ENCODE measurements at places on chromosomes 1 and 21. TPM values are rescaled to one million over a fixed set of nuclear protein-coding genes. Genes with fewer than 3 reads are reported as not detected.
A peak's percentile ranks its signal among the peaks of the same experiment; 100 is the strongest.

GRCh38 chr21:24895885-24896734 is 711.2 kb downstream of the MRPL39 start:
- ATAC-seq: no peak

DNA sequence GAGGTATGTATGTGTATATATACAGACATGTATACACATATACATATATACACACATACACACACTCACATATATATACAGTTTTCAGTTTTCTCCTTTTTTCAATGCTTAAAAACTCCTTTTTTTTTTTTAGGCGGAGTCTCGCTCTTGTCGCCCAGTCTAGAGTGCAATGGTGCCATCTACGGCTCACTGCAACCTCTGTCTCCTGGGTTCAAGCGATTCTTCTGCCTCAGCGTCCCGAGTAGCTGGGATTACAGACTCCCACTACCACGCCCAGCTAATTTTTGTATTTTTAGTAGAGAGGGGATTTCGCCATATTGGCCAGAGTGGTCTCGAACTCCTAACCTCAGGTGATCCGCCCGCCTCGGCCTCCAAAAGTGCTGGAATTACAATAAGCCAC is 27.0 kb downstream of the STYXL2 start:
- no peak for ATAC-seq

DNA sequence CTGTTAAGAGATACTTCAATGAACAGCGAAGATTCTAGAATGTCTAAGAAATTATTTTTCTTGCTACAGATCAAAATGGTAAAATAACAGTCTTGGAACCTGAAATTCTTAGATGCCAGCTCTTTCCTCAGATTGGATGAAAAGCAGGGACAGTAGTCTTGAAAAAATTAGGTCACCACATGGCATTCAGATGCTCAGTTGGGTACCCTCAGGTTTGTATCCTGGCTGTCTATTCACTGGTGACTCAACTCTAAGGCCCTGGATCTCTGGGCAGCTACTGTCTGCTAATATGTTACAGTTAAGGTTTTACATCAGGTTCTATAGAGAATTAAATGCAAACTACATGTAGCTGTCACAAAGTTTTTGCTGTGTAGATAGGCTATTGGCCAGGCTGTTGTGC is 528.9 kb upstream of the ADAMTS5 start:
- ATAC-seq: no peak

DNA sequence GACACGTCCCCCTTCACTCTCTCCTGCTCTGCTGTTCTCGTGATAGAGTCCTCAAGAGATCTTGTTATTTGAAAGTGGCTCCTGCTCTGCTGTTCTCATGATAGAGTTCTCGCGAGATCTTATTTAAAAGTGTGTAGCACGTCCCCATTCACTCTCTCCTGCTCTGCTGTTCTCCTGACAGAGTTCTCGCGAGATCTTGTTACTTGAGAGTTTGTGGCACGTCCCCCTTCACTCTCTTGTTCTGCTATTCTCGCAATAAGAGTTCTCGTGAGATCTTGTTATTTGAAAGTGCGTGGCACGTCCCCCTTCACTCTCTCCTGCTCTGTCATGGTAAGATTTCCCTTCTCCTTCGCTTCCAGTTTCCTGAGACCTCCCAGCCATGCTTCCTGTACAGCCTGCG is 47.9 kb downstream of the SMYD3 start:
- ATAC-seq: no peak

DNA sequence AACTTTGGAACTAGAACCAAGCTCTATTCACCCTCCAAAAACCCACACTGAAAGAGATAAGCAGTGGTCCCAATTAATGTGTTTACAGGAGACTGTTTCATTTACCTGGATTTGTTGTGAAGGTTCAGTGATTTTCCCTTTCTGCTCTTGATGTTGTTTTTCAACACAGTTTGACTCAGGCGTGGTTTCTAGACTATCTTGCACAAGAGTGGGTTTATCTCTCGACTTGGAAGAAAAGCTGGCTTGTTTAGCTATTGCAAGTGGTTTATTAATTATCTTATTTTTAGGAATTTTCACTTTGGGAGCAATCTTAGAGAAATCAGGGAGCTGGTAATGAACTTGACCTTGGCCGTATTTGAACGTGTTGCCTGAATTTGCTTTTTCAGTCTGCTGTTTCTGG is 5.3 kb downstream of the AKNAD1 start:
- ATAC-seq: no peak

GRCh38 chr1:82108843-82109242 is 308.1 kb downstream of the ADGRL2 start:
- ATAC-seq: no peak

GRCh38 chr1:33985656-33986055 is 121.8 kb downstream of the HMGB4 start:
- no peak for ATAC-seq

GRCh38 chr1:168628807-168629206 is 52.4 kb downstream of the XCL1 start:
- peak; percentile 44 for ATAC-seq

DNA sequence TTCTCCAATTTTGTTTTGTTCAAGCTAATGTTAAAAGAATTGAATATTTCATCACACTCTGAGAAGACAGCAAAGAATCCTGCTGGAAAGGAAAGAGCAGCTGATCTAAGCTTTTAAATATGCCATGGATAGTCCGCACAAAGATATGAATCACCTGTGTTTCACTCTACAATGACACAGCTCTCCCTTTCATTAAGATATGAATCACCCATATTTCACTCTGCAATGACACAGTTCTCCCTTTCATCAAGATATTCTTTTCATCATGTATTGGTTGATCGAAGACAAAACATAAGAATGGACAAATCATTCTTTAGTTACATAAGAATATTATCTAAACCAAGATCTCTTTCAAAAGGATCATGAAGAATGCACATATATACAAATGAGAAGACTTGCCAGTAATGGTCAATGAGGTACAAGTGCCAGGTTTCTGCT is 367.3 kb downstream of the SMYD3 start:
- ATAC-seq: peak; percentile 84

GRCh38 chr1:53652441-53653199 is 86.3 kb downstream of the GLIS1 start:
- no peak for ATAC-seq

- ATAC-seq: no peak
These were observed 60.2 kb downstream of the MDM4 start for GRCh38 chr1:204576422-204576821.

GRCh38 chr1:198933515-198934222 is 294.8 kb downstream of the PTPRC start:
- no peak for ATAC-seq

GRCh38 chr1:58443986-58444868 is 102.3 kb downstream of the OMA1 start:
- no peak for ATAC-seq

- ATAC-seq: peak; percentile 31
These were observed 563 bp upstream of the NFIA start for GRCh38 chr1:61081686-61082310.

GRCh38 chr1:157240495-157241184 is 102.4 kb upstream of the ETV3 start:
- ATAC-seq: peak; percentile 52

DNA sequence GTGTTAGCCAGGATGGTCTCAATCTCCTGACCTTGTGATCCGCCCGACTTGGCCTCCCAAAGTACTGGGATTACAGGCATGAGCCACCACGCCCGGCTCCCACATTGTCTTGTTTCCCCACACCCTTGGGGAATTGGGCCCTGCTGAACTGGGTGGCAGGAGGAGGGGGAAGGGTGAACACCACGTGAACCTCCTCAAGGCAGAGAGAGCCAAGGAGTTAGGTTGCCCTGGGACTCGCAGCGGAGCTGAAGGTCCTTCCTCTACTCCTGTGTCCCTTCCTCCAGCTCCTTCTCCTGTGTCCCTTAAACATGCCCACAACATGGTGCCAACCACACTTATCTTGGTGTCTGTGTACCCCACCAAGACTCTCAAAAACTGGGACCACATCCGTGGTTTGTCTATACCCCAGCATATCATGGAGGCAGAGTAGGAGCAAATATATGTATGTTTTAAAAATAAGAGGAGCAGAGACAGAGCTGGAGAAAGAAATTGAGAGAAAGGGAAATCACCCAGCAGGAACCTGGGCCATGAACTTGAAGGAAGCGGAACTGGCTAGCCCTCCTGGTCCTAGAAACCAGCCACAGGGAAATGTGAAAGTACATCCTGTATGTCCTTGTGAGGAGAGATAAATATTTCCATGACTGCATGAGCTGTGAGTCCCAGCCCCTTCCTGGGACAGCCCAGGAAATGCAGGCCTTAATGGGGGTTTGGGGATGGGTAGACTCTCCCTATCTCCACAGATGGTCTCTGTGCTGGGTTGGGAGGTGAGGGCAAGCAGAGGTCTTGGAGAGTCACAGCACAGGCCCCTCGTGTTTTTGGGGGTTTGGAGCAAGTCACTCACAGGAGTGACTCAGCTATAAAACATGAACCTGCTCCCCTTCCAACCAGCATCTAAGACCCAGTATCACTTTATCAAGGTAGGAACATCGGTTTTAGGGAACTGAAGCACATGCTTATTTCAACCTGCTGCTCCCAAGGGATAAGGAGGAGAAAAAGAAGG is 9.4 kb upstream of the TAL1 start:
- ATAC-seq: no peak

DNA sequence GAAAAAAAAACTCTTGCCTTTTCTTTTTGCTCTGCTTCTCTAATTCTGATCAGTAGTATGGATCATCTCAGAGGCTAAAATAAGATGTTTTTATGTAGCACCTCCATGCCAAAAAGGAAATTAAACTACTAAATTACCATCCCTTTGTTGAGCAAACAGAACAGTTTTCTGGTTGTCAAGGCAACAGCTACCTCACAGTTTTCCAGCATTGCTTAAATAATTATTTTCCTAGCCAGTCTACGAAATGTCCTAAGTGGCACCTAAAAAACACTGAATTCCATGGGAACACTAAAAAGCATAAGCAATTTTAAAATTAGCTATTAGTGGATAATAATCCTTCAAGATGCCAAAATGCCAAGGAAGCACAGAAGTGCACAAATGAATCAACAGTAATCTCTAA is 61.7 kb downstream of the ARID4B start:
- ATAC-seq: no peak

- ATAC-seq: no peak
These were observed 37.3 kb downstream of the RGS4 start for GRCh38 chr1:163106364-163106987.

DNA sequence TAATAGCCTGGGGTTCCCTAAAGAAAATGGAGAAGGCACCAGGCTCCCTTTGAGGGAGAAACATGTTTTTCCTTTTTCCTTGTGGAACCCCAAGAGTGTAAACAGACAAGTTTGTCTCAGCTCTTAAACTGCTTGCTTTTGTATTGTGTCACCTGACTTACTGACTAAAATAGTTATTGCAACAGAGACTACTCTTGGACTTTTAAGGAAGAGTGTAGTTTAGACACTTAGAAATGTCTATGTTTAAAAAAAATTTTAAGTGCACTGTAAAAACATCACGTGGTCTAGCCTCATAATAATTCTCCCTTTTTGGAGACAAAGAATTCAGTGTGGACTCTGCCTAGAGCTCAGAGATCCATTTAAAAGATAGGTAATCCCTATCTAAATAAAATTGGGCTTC is 141.1 kb downstream of the TRIM33 start:
- no peak for ATAC-seq

DNA sequence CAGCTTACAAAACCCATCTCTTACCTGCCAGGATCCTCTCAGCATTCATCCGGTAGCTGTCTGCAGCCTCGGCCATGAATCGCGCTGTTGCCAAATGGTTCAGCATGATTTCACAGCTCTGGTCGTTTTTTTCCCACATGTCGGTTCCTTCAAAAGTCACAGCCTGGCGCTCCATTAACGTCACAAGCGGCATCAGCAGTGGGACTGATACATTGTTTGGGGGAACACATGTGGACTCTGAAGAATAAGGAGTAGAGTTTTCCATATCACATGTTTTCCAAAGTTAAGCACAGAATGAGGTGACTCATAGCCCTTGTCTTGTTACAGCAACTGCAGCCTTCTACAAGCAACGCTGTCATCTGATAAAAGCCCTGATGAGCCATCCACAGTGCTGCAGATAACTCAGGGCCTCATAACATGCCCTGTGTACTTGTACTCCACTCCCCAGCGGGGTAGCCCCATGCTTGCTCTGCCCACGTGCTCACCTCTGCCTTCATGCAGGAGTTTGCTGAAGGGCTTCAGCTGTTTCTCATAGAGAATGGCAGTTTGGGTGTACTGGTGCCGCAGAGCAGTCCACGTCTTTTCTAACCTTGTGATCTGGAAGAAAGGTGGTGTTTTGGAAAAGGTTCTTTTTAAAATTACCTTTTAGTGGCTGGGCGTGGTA is 114.2 kb downstream of the BCAR3 start:
- ATAC-seq: peak; percentile 90

- ATAC-seq: no peak
These were observed 31.5 kb upstream of the CLIC4 start for GRCh38 chr1:24713736-24714135.

GRCh38 chr1:1349256-1350012 is at the start of gene DVL1:
Gene DVL1 (minus strand): TSS chr1:1349418. CDS start chr1:1349065, 353 bp downstream.
- ATAC-seq: peak; percentile 84

DNA sequence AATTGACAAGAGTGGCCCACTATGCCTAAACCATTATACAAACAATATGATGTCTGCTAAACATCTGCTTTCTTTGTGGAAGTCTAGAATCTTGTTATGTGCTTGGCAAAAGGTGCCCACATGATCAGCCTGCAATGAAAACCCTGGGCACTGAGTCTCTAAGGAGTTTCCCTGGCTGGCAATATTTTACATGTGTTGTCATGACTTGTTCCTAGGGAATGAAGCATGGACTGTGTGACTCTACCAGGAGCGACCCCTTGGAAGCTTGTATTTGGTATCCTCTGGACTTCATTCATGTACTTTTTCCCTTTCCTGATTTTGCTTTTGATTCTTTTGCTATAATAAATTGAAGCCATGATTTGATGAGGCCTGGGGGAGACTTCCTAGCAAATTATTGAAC is 324.9 kb downstream of the HHIPL2 start:
- ATAC-seq: no peak

- ATAC-seq: no peak
These were observed 117.7 kb downstream of the NPHP4 start for GRCh38 chr1:5874416-5875110.

- no peak for ATAC-seq
These were observed 1705.3 kb downstream of the NCAM2 start for GRCh38 chr21:22703521-22703920.

- no peak for ATAC-seq
These were observed at the start of gene FAM151A for GRCh38 chr1:54623216-54624007. Gene FAM151A (minus strand): TSS chr1:54623525. CDS start chr1:54623395, 130 bp downstream.

CCDC185 gene
- total RNA-seq: 0.78 TPM

OR2AK2 gene
- total RNA-seq: not detected

PDC gene
- 1.5 TPM for total RNA-seq

CHRM3 gene
- total RNA-seq: 15.5 TPM

GNAT2 gene
- 0.41 TPM for total RNA-seq

NR5A2 gene
- not detected for total RNA-seq

SMIM11 gene
- 2.2 TPM for total RNA-seq

RPL22 gene
- 786 TPM for total RNA-seq

PROX1 gene
- 0.15 TPM for total RNA-seq

CELA2B gene
- total RNA-seq: not detected

OR2T29 gene
- not detected for total RNA-seq

TACSTD2 gene
- not detected for total RNA-seq

SLC30A2 gene
- total RNA-seq: 1.2 TPM

Data from motor neuron (in vitro differentiated cells).